Endothelial cell of umbilical vein (primary cell): ENCODE measurements at places on chromosomes 6 and 20. TPM values are rescaled to one million over a fixed set of nuclear protein-coding genes. Genes with fewer than 3 reads are reported as not detected.

TMEM14A gene
- total RNA-seq, result 19.5 and 22.5 TPM in 2 replicates

ANKRD60 gene
- total RNA-seq, result not detected in 2 replicates

AVP gene
- not detected in 2 replicates for total RNA-seq

MUCL3 gene
- not detected in 2 replicates for total RNA-seq

PI16 gene
- not detected in 2 replicates for total RNA-seq

MSH5 gene
- total RNA-seq, result 43.2 and 43.8 TPM in 2 replicates

SPEF1 gene
- total RNA-seq, result 0.32 and 0.44 TPM in 2 replicates

SOX12 gene
- 32.2 and 37.7 TPM in 2 replicates for total RNA-seq

CLDN20 gene
- not detected in 2 replicates for total RNA-seq

PLCB1 gene
- 38.6 and 53.4 TPM in 2 replicates for total RNA-seq

SYNDIG1 gene
- total RNA-seq, result not detected in 2 replicates

PNPLA1 gene
- not detected in 2 replicates for total RNA-seq

POM121L2 gene
- total RNA-seq, result not detected in 2 replicates

APOM gene
- total RNA-seq, result 0.97 TPM in 1 of 2 replicates, not detected in the other

SRSF6 gene
- total RNA-seq, result 153 and 157 TPM in 2 replicates

NNAT gene
- total RNA-seq, result 2.3 and 10.7 TPM in 2 replicates
